ENCODE measurements at places on chromosomes 1 and 21. TPM values are rescaled to one million over a fixed set of nuclear protein-coding genes. Genes with fewer than 3 reads are reported as not detected.

Gene LCE1B
- total RNA-seq = not detected

Gene ATAD3C
- 0.44 TPM for total RNA-seq

Gene CACHD1
- 5.5 TPM for total RNA-seq

Gene DPT
- 1.1 TPM for total RNA-seq

DNA sequence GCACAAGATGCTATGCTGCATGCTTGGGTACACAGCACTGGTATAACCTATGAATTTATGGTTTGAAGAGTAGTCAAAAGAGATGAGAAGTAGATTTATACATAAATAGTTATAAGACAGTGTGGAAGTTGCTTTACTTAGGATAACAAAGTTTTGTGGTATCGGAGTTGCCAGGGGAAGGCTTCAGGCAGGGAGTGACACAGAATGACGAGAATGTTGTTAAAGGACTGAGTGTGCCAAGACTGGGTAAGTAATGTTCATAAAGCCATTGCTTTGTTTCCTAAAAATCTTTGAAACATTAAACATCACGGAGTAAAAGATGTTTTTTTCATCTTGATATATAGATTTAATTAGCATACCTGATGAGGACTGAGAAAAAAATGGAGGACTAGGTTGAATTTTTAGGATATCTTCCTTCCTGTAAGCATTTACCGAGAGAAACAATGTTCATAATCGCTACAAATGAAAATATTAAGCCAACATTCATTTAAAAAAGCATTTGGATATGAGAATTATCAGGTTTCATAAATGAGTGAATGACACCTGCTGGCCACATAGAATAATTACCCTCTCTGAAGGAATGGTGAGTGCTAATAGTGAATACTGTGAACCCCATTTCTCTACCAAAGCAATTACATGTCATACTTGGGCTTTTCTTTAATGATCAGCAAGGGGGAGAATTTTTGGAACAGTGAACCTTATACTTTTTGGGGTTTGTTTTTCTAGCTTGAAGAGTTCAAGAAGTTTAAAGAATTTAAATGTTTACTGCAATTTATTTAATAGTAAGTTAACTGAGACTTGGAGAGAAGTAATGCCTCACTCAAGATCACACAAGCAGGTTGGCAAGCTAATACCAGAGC, 28.4 kb downstream of the EXTL2 start:
- H3K4me1 ChIP-seq = no peaks in the 10 kb centered on the region
- no peak for DNase-seq
- H3K27me3 ChIP-seq = no peaks in the 10 kb centered on the region
- no peak overlapping the region for H3K27ac ChIP-seq
- H3K36me3 ChIP-seq = no peaks in the 10 kb centered on the region

DNA sequence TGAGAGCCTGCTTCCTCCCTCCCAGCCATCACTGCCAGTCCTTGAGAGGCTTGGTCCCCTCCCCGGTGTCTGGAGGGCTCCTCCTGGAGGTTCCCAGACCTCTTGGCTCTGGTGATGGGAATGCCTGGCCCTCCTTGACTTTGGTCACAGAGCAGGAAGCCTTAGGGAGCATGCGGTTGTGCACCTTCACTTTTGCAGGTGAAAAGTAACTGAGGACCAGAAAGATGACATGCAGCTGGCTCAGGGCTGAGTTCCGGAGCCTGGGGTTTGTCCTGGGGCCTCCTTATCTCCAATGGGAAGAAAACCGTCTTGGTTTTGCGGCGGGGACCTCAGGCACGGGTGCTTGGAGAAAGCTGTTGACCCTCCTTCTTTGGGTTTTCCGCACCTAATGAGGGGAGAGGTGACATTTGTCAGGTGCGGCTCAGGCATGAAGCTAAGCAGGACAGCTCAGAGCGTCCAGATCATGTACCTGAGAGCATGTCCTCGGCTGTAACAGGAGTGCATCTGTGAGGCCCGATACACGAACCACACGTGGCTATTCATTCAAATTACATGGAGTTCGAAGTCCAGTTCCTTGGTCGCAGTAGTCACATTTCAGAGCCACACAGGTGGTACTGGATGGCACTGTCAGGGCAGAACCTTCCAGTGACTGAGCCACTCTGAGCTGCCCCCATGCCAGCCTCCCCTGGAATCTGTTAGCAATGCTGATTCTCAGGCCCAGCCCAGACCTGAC, 608 bp upstream of the MX2 start:
- DNase-seq = peak; percentile 49
- H3K4me3 ChIP-seq = no peak overlapping the region
- no peaks in the 10 kb centered on the region for H3K4me1 ChIP-seq
- peaks cover 4% of the 10 kb centered on the region for H3K27me3 ChIP-seq
- no peak overlapping the region for H3K27ac ChIP-seq

DNA sequence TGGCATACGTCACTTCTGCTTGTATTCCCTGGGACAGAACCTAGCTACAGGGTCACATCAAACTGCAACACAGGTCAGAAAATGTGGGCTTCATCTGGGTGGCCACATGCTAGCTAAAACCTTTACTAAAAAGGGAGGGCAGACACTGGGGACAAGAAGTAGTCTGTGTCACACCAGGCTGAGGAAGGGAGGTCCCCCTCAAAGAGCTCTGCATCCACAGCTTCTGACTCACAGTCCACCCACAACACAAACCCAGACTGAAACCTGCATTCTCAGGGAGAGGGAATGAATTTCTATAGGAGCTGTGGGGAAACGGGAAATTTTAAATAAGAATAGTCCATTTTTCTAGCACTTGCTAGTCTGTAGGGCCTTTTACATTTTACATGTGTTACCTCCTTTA, 16.2 kb downstream of the OLIG2 start:
- no peak for DNase-seq
- H3K27me3 ChIP-seq = peaks cover 21% of the 10 kb centered on the region
- H3K4me3 ChIP-seq = no peak overlapping the region
- no peak overlapping the region for H3K27ac ChIP-seq
- peaks cover 6% of the 10 kb centered on the region for H3K4me1 ChIP-seq

DNA sequence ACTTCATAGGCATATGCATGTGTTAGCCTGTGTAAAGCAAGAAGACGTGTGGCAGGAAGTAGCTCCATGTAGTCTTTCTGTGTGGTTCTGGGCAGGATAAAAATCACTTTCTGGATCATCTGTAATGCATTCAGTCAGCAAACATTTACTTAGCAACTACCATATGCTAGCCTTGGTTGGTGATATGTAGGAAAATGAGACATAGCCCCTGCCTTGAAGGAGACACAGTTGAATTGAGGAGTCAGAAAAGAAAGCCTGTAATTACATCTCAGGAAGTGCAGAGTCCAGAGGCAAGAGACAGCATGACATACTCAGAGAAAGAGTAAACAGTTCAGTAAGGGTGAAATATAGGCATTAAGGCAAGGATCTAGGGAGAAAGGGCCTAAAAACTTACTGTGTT, 38.5 kb downstream of the DAB1 start:
- H3K27me3 ChIP-seq = peaks cover 14% of the 10 kb centered on the region
- DNase-seq = no peak
- no peaks in the 10 kb centered on the region for H3K36me3 ChIP-seq
- no peak overlapping the region for H3K4me3 ChIP-seq

- no peak for DNase-seq
- H3K4me1 ChIP-seq = no peaks in the 10 kb centered on the region
- H3K27me3 ChIP-seq = peaks cover 50% of the 10 kb centered on the region
- H3K27ac ChIP-seq = no peak overlapping the region
Observed at GRCh38 chr1:179793281-179793680, 50.2 kb downstream of the FAM163A start.

GRCh38 chr1:52325786-52326185, 40.2 kb downstream of the CC2D1B start:
- H3K4me3 ChIP-seq = no peak overlapping the region
- no peaks in the 10 kb centered on the region for H3K27me3 ChIP-seq
- H3K4me1 ChIP-seq = no peaks in the 10 kb centered on the region
- no peak for DNase-seq

DNA sequence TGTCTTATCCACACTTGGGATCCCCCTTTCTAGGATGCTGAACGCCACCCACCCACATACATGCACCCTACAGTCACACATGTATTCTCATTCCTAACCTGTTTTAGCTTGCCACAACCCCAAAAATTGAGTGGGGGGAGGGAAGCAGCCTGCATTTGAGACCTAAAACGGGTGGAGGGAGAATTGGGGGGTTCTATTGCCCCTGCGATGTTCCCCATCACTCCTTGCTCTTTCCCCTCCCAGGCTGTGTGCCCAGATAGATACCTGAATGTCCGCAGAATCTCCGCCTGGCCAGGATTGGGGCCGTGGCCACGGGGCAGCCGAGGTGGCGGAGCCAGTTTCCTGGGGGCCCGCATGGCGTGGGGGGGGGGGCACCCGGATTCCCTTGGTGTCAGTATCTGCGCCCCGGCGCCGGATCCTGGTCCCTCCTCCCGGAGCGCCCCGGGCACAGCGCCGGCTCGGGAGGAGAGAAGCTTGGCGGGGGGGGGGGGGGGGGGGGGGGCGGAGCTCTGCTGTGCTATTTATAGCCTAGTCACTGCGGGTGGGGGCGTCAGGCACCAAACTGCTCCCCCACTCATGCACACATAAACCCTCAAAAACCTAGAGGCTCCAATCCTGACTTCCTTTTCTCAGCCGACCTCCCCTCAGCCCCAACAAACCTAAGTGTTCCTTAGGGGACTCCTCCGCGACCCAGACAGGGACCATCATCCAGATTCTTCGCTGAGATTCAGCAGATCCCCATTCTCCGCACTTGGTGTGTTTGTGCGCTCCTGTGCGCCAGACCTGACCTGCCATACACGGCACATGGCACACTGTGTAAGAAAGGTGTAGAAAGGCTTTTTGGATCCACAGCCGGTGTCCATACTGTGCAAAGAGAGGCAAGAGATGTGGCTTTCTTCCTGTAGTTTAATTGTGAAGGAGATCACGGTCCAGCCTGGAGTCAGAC, 1.9 kb downstream of the ANKRD34A start:
- no peak for DNase-seq
- no peaks in the 10 kb centered on the region for H3K36me3 ChIP-seq
- H3K4me1 ChIP-seq = peaks cover 54% of the 10 kb centered on the region
- peak overlapping the region; percentile 85 for H3K4me3 ChIP-seq

GRCh38 chr21:43352568-43353281, 74.2 kb downstream of the SIK1 start:
- H3K4me1 ChIP-seq = peaks cover 3% of the 10 kb centered on the region
- H3K27ac ChIP-seq = no peak overlapping the region
- H3K4me3 ChIP-seq = no peak overlapping the region
- no peaks in the 10 kb centered on the region for H3K36me3 ChIP-seq
